ENCODE measurements at places on chromosomes 2 and 18.
A peak's percentile ranks its signal among the peaks of the same experiment; 100 is the strongest.

DNA sequence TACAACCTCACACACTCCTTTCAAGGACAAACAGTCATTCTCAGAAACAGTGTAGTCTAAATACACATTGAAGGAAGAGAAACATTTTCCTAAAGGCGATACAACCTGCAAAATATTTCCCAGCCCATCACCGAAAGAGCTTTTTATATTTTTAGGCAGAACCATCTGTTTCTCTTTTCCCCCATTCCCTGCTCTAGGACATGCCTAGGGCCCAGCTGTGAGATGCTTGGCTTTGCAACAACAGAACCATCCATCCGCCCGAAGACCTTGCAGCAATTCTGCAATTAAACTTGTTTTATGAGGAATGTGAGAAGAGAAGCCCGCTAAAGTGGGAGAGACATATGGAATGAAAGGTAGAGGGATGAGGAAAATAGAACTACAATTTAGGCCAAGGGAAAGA, 105.6 kb upstream of the RFX8 start:
- no peak overlapping the region for H3K4me3 ChIP-seq
- peaks cover 3% of the 10 kb centered on the region for H3K36me3 ChIP-seq
- no peak overlapping the region for H3K27ac ChIP-seq
- H3K27me3 ChIP-seq = peaks cover 2% of the 10 kb centered on the region
- DNase-seq = no peak
- no peaks in the 10 kb centered on the region for H3K4me1 ChIP-seq

GRCh38 chr2:232839411-232840079, 30.5 kb upstream of the SNORC start:
- H3K27me3 ChIP-seq = no peaks in the 10 kb centered on the region
- H3K4me1 ChIP-seq = peaks cover 26% of the 10 kb centered on the region
- H3K36me3 ChIP-seq = peaks cover 40% of the 10 kb centered on the region

DNA sequence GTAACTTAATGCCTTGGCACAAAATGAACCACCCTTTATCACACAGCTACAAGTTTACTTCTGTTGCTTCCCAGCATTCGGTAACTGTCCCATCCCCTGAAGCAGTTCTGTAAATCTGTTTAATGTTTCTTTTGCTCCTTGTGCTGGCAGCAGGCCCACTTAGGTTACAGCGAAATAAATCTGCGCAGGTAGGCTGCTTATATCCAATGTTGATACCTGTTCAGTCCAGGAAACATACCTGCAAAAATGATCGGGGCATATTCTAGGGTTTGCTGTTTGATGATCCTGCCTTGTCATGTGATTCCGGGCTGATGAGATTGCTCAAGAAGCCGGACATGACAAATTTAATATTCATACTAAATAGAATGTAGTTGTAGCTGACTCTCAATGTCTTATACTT, 23.3 kb downstream of the PELI1 start:
- DNase-seq = no peak
- H3K4me3 ChIP-seq = no peak overlapping the region
- peaks cover 12% of the 10 kb centered on the region for H3K36me3 ChIP-seq
- H3K27me3 ChIP-seq = no peaks in the 10 kb centered on the region
- no peak overlapping the region for H3K27ac ChIP-seq

GRCh38 chr2:197059477-197059876, 133.0 kb upstream of the PGAP1 start:
- DNase-seq = no peak
- H3K4me3 ChIP-seq = no peak overlapping the region
- no peaks in the 10 kb centered on the region for H3K27me3 ChIP-seq

- no peak overlapping the region for H3K27ac ChIP-seq
- no peaks in the 10 kb centered on the region for H3K4me1 ChIP-seq
- DNase-seq = no peak
Measured at GRCh38 chr2:20170704-20171250, 54.2 kb downstream of the SDC1 start.

- peaks cover 4% of the 10 kb centered on the region for H3K4me1 ChIP-seq
- H3K27ac ChIP-seq = no peak overlapping the region
- no peak for DNase-seq
- H3K4me3 ChIP-seq = no peak overlapping the region
- H3K36me3 ChIP-seq = no peaks in the 10 kb centered on the region
Measured at GRCh38 chr2:233833345-233833744, 21.0 kb downstream of the HJURP start.

DNA sequence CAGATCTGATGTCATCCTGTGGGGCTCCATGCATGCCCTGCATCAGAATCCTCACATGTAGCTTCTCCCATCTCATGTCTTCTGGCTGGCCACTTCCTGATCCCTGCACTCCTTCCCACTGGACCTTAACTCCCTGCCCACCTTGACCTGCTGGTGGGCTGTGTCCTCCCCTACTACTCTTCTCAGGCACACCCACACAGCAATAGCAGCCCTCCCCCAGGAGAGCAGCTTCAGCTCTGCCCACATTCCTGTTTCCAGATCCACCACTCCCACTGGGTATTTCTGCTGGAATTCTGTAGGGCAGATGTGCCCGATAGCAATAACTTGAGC, 137.0 kb upstream of the HS6ST1 start:
- peaks cover 4% of the 10 kb centered on the region for H3K36me3 ChIP-seq
- H3K27ac ChIP-seq = no peak overlapping the region
- H3K27me3 ChIP-seq = peaks cover 26% of the 10 kb centered on the region
- no peak overlapping the region for H3K4me3 ChIP-seq
- no peak for DNase-seq
- H3K4me1 ChIP-seq = no peaks in the 10 kb centered on the region

DNA sequence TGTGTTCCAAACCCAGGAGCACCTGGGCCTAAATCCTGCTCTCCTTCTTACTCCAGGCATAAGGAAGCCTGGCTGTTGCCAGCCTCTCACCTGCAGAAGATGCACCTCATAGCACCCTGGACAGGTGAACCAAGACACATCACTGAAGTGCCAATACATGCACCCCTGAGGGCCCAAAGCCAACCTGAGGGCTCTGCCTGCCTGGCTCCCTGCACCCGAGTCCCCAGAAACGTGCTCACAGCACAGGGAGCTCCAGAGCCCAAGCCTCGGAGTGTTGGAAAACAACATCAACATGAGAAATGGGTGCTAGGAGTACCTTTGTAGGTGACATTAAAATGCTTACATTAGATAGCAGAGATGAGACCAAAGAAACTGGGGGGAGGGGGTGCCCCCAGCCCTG, 96.3 kb upstream of the RAB6C start:
- no peak overlapping the region for H3K4me3 ChIP-seq
- no peak for DNase-seq
- no peaks in the 10 kb centered on the region for H3K36me3 ChIP-seq
- H3K27ac ChIP-seq = no peak overlapping the region

DNA sequence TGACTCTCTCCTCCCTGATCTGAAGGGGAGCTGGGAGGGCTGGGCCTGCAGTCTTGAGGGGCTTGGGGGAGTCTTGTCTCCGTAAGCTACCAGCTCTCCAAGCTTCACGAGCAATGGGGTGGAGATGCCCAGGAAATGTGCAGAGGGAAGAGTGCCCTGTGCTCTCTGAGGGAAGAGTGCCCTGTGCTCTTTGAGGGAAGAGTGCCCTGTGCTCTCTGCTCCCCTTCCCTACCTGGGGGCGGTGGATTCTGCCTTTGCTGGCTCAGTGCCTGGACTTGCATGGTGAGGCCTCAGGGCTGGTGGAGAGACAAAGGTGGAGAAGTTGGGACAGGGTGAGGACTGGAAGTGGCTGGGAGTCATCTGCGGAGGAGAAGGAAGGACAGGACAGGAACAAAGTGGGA, 72.7 kb downstream of the TWIST2 start:
- no peak for DNase-seq
- no peaks in the 10 kb centered on the region for H3K4me1 ChIP-seq
- H3K36me3 ChIP-seq = no peaks in the 10 kb centered on the region
- no peak overlapping the region for H3K27ac ChIP-seq

- H3K27ac ChIP-seq = no peak overlapping the region
- H3K4me3 ChIP-seq = no peak overlapping the region
- no peaks in the 10 kb centered on the region for H3K27me3 ChIP-seq
Measured at GRCh38 chr2:10584843-10585475, 104.8 kb downstream of the NOL10 start.

DNA sequence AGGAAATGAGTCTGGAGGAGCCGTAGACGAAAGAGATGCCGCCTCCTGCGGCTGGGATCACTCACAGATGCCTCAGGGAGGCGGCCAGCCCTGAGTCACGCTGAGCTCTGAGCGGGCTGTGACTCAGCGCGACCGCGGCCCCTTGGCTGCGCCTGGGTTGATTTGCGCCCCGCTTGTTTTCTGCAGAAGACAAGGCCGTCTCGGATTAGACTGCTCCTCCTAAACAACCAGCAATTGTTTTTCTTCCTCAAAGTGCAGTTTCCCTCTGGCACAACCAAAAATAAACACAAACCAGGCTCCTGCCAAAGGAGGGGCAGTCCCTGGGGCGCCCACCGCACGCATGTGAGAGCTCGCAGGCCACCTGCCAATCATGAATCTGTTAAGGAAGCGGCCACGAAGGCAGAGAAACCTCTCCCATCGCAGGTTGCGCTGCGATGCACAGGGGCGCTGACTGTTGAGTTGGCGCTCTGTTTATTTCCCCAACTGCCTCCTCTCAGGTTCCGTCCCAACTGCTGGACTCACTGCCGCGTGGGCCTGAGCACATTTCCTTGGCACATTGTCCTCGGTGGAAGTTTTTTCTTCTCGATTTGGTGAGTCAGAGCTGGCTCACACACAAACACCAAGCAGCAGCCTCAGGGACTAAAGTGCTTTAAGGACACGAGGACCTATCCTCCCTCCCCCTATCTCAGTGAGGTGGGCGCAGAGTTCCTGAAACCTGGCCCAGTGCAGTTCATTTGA, 85.2 kb upstream of the NDUFV2 start:
- no peaks in the 10 kb centered on the region for H3K36me3 ChIP-seq
- H3K4me1 ChIP-seq = no peaks in the 10 kb centered on the region
- H3K27ac ChIP-seq = no peak overlapping the region
- peak; percentile 11 for DNase-seq
- no peaks in the 10 kb centered on the region for H3K27me3 ChIP-seq

GRCh38 chr2:212921061-212921460, 230.4 kb downstream of the IKZF2 start:
- H3K4me3 ChIP-seq = no peak overlapping the region
- DNase-seq = no peak
- no peaks in the 10 kb centered on the region for H3K4me1 ChIP-seq
- H3K36me3 ChIP-seq = no peaks in the 10 kb centered on the region

GRCh38 chr2:30688956-30689401, 118.3 kb downstream of the CAPN13 start:
- no peaks in the 10 kb centered on the region for H3K36me3 ChIP-seq
- DNase-seq = no peak
- no peaks in the 10 kb centered on the region for H3K4me1 ChIP-seq
- H3K4me3 ChIP-seq = no peak overlapping the region
- H3K27ac ChIP-seq = no peak overlapping the region
- H3K27me3 ChIP-seq = no peaks in the 10 kb centered on the region

GRCh38 chr2:960061-960736, 9.6 kb downstream of the SNTG2 start:
- H3K27ac ChIP-seq = no peak overlapping the region
- peaks cover 7% of the 10 kb centered on the region for H3K27me3 ChIP-seq
- H3K4me3 ChIP-seq = no peak overlapping the region
- peaks cover 3% of the 10 kb centered on the region for H3K4me1 ChIP-seq
- no peak for DNase-seq

DNA sequence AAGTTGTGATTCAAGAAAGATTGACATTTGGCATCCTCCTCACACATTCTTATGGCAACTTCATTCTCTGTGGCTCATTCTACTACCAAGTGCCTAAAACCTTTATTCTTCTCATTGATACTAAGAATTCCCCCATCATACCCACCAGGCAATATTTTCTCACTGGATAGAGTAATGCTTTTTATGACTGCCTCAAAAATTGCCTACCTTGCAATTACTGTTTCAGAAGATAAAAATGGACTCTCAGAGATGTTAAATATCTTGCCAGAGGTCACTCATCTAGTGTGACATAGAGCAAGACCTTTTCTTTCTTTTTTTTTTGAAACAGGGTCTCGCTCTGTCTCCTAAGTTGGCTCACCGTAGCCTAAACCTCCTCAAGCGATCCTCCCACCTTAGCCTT, 192.8 kb upstream of the KYNU start:
- no peak for DNase-seq
- H3K36me3 ChIP-seq = no peaks in the 10 kb centered on the region
- H3K27me3 ChIP-seq = peaks cover 2% of the 10 kb centered on the region
- no peak overlapping the region for H3K27ac ChIP-seq
- H3K4me1 ChIP-seq = no peaks in the 10 kb centered on the region

DNA sequence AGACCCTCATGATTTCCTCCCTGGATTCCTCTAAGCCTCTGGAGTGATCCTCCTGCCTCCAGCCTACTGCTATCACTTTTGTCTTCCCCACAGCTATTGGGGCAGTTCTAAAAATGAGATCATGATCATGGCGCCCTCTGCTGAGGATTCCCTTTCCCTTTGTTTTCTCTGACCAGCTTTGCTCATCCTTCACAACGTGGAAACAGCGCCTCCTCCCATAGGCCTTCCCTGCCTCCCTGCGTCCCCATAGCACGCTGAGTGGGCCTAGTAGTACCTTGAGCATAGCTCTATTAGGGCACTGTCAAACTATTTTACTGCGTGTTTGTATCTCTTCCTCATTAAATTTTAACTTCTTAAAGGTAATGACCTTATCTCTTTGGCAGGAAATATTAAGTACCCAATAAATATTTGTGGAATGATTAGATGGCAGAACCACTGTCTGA, 207.0 kb upstream of the FANCL start:
- no peak overlapping the region for H3K27ac ChIP-seq
- no peak for DNase-seq
- H3K27me3 ChIP-seq = peaks cover 5% of the 10 kb centered on the region
- no peak overlapping the region for H3K4me3 ChIP-seq

GRCh38 chr2:182895798-182896197, 29.4 kb upstream of the FRZB start:
- H3K4me3 ChIP-seq = no peak overlapping the region
- peaks cover 4% of the 10 kb centered on the region for H3K27me3 ChIP-seq
- no peak for DNase-seq
- no peaks in the 10 kb centered on the region for H3K4me1 ChIP-seq
- no peak overlapping the region for H3K27ac ChIP-seq

GRCh38 chr18:3053081-3053480, 40.1 kb upstream of the LPIN2 start:
- no peak overlapping the region for H3K4me3 ChIP-seq
- H3K4me1 ChIP-seq = peaks cover 8% of the 10 kb centered on the region
- peaks cover 14% of the 10 kb centered on the region for H3K27me3 ChIP-seq
- DNase-seq = no peak
- H3K36me3 ChIP-seq = peaks cover 6% of the 10 kb centered on the region

DNA sequence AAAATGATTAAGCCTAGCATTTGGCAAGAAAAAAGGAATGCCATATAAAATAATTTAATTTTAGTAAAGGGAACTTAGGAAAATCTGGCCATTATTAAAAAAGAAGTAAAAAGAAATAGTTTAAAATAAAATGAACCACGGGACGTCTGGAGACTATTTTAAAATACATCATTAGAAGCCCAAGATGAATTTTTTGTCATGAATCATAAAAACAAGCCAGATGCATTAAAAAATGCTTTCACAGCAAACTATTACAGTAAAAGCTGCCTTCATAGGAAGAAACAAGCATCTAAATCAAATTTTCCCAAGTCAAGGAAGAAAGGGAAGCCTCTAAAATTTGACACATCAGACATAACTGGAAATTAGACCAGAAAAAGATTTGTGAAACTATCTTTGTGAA, 33.0 kb downstream of the COL5A2 start:
- DNase-seq = no peak
- H3K27me3 ChIP-seq = peaks cover 2% of the 10 kb centered on the region
- H3K4me3 ChIP-seq = no peak overlapping the region
- no peaks in the 10 kb centered on the region for H3K36me3 ChIP-seq
